Activated naive CD4-positive, alpha-beta T cell (primary cell): ENCODE measurements at places on chromosomes 11 and 22.

GRCh38 chr11:84396521-84396920, 1110.4 kb upstream of the CCDC90B start:
- DNase-seq, result no peak

- no peak for DNase-seq
These were observed 52.1 kb downstream of the ALG9 start for GRCh38 chr11:111819161-111819828.

DNA sequence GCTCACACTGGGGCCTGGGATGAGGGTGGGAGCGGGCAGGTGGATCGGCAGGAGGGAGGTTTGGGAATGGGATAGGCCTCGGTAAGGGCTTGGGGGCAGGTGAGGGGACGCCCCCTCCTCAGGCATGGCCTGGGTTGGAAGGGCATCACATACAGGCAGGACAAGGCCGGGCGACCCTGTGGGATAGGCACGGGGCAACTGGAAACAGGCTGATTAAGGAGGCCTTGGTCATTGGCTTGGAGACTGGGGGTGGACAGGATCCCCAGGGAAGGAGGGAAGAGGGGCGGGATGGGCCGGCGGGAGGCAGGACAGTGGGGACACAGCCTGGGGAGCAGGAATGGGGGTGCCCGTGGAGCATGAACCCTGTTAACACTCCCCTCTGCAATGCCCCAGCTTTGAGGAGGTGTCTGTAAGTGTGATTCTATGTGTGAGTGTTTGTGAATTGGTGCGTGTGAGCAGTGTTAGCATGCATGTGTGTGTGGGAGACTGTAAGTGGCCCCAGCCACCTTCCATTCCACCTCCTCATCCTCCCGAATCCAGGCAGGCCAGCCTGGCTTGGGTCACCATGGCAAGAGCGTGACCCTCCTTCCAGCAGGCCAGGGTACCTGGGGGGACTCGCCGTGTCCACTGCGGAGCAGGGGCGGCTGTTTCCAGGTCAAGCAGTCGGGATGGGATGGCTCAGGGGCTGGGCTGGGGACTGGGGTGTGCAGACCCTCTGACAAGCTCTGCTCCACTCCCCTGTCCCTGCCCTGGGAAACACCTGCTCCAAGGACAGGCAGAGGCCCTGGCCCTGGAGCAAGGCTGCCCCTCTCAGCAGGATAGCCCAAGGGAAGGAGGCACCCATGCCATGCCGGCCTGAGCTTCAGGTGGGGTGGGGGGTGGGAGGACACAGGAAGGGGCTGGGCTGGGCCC, 3.4 kb upstream of the PIM3 start:
- no peak for DNase-seq

GRCh38 chr11:13143486-13144297, 133.9 kb upstream of the BMAL1 start:
- no peak for DNase-seq

DNA sequence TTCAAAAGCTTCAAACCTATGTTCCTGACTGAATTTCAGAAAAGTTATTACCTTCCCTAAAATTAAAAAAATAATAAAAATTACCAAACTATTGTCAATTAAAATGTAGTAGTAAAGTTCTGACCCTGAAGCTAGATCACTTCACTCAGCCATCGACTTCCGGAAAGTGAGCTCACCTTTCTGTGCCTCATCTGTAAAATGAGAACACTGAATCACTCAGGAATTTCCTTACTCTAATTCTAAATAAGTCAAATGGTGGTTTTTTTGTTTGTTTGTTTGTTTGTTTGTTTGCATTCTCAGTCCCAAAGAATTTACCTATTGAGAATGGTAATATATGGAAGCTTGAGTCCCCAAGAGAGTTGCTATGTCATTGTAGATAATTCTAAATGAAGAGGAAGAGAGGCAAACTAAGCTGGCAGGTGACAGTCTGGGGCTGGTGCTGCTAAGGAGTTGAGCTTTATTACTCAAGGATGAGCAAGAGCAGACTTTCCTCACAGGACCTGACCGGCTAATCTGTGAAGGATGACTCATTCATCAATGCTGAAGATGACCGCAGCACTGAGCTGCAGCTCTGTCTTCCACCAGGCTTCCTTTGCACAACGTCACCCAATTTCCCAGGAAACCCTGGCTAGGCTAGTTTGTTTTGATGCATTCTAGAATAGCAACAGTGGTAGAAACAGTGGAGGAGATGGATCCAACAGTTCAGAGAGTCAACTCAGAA, 248.8 kb downstream of the RAB38 start:
- no peak for DNase-seq

DNA sequence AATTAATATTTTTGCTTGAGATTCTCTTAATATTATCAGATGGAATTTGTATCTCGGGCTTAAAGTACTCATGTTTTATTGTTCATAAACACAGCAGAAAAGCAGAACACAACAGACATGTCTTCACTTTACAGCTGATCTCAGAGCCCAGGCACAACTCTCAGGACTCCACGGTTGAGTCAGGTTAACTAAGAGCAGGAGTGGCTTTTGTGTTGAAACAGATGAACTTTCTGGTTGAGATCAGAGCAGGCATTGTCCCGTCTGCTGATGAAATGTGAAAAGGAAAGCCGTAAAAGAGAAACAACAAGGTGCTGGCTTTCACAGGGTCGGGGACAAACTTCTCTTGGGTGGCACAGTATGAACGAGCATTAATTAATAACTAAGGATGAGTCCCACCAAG, 49.0 kb downstream of the JHY start:
- DNase-seq, result no peak

- no peak for DNase-seq
These were observed 11.7 kb upstream of the LDLRAD3 start for GRCh38 chr11:35932121-35932520.

DNA sequence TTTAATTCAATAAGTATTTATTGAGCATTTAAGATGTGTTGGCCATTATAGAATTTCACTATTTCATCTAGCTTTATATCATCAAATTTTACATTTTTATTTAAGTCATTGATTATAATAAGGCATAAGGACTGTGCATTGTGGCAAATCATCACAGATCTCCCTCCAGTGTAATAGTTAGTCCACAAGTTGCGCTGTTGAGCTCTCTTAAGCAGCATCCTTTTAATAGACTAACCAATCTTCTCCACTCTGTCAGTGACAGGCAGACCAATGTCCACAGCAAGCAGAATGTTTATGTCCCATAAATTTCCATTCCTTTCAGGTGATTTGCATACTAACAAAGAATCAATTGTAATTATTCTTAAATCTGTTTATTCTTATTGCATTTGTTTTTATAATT, 595.3 kb upstream of the CCDC90B start:
- DNase-seq, result no peak

GRCh38 chr11:22583963-22584492, 41.6 kb downstream of the FANCF start:
- DNase-seq, result no peak

GRCh38 chr11:126837581-126837980, 163.0 kb downstream of the KIRREL3 start:
- DNase-seq, result no peak

DNA sequence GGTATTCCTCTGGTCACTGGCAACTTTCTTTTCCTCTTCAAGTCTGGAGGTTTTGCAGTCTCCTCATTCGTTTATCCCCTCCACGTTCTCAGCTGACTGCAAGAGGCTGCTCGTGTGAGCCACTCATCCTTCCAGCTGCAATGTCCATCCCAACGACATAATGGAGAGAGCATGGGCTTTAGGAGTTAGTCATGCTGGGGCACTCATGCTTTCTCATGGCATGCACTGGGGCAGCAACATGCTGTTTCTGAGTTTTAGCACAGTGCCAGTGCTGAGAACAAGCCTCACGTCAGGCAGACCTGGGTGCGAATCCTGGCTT, 7.1 kb downstream of the DCPS start:
- DNase-seq, result no peak

DNA sequence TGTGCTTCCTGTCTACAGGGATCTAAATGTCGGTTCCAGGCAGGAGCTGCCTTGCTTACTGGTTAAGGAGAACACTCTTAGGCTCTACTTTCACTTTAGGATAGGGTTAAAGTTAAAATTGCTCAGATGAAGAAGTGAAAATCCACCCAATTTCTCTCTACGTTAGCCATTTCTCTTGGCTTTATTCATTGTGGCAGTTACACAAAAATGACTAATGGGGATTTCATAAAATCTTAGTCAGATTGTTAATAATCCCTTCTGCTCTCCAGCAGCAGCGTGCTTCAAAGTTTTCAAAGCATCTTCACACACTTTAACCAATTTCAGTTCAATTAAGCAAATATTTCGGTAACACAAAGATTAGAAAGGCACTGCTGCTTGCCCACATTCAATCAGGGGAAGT, 58.4 kb upstream of the RCN1 start:
- no peak for DNase-seq

GRCh38 chr22:46663001-46663400, 42.8 kb downstream of the GRAMD4 start:
- no peak for DNase-seq

- no peak for DNase-seq
These were observed 234.5 kb upstream of the B3GAT1 start for GRCh38 chr11:134646561-134646960.

- no peak for DNase-seq
These were observed 583 bp downstream of the MRPL23 start for GRCh38 chr11:1947592-1948237.

DNA sequence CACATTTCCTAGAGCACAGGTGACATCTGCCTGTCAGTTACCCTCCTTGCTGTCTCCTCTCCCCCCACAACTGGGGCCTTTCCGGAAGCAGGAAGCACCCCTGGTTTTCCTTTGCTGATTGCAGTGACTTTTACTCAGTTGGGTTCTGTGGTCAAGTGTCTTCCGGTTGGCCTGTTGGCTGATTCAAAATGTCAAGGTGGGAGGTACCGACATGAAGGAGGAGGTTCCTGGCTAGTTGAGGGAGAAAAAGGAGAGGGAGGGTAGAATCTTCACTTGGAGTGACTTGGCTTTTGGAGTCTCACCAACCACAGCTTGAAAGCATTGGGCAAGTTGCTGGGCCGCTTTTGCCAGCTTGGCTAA, 9.3 kb upstream of the ADAMTS15 start:
- no peak for DNase-seq

DNA sequence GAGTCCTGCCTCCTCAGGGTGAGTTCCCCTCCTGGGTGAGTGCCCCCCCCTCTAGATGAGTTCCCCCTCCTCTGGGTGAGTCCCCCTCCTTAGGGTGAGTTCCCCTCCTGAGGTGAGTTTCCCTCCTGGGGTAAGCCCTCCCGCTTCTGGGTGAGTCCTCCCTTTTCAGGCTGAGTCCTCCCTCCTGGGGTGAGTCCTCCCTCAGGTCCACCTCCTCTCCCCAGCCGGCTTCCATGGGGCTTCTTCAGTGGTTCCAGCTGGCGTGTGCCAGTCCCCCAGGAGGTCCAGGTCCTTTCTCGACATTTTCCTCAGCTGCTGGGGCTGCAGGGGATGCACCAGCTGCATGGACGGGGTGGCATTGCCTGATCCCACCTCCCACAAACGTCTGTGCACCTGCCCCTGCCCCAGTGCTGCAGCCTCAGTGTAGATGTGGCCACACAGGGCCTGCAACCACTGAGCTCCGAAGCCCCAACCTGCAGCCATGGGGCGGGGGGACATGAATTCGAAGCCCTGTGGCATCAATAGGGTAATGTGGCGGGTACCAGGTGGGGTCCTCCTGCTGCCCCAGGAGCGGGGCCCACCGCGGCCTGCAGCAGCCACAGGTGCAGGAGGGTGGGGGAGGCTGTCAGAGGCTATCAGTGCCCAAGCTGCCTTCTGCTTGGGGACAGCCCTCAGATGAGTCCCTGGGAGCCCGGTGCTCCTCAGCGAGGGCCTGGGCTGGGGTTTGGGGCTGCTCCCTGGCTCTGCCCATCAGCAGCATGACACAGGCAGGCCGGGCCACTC, 101.3 kb upstream of the FGF3 start:
- DNase-seq, result no peak

GRCh38 chr11:72829178-72829577, 15.0 kb downstream of the ATG16L2 start:
- no peak for DNase-seq

DNA sequence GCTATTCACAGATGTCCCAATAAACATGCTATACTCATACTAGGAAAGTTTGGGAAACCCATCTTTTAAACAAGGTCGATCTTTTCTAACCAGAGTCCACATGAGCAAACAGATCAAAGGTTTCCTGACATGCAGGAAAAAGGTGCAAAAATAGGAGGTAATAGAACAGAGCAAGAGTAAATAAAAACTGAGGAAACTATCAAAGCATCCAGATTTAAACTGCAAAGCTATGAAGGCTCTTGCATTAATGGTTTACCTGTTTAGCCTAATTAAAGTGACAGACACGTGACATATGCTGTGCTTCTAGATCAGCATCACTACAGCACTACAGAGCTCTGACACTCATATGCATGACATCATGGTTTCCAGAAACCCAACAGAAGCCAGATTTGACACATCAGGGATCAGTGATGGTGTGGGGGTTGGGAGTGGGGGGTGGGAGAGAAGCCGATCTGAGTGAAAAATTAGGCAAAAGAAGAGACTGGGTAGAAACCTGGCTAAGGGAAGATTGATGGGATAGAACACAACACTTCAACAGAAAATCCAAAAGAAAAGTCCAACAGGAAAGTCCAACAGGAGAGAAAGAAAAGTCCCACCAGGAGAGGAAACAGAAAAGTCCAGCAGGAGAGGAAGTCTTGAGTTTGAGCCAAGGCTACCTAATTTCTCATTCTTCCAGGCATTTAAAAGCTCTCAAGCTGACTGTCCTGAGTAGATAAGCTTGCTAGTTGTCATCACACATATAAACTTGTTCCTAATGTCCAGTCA, 262.3 kb downstream of the SOX6 start:
- DNase-seq, result no peak

DNA sequence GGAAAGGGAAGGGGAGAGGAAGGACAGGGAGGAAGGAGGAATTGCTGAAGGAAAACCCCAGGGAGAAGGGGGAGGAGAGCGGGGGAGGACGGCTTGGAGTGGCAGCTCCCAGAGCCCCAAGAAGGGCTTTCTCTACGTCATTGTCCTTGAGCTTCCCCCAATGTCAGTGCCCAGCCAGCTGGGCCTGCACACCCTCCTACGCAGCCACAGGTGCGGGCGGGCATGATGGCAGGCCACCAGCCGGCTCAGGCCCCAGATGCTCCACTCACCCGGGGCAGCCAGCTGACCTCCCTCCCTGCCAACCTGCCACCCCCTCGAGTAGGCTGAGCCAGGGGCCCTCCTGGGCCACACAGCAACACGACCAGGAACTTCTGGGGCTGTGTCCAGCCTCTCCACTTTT, 11.2 kb downstream of the SYT7 start:
- DNase-seq, result no peak

GRCh38 chr11:11477695-11478420, 124.8 kb upstream of the CSNK2A3 start:
- no peak for DNase-seq

GRCh38 chr22:46165977-46166376, 15.7 kb downstream of the PPARA start:
- no peak for DNase-seq

- DNase-seq, result no peak
These were observed 113.6 kb downstream of the MICAL3 start for GRCh38 chr22:17910561-17911311.
